ENCODE measurements at places on chromosomes 1 and 21.

DNA sequence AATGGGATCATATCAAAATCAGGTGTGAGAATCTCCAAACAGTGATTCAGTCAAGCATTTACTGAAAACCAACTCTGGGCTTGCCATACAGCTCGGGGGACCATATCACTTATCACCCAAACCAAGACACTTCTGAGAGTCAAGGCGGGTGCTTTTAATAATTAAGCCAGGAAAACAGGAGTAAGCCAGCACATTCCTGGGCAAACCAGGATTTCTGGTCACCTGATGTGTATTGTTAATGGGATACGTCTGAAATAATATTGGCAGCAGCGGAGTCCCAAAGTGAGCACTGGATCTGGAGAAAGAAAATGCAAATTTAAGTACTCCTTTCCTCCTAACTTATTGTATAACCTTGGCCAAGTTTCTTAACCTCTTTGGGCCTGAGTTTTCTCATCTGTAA lies 17.6 kb downstream of the OSCP1 start:
- DNase-seq: no peak
- no peaks in the 10 kb centered on the region for H3K4me1 ChIP-seq
- H3K4me3 ChIP-seq: no peak overlapping the region
- H3K27me3 ChIP-seq: no peaks in the 10 kb centered on the region
- H3K27ac ChIP-seq: no peak overlapping the region
- H3K36me3 ChIP-seq: no peaks in the 10 kb centered on the region

DNA sequence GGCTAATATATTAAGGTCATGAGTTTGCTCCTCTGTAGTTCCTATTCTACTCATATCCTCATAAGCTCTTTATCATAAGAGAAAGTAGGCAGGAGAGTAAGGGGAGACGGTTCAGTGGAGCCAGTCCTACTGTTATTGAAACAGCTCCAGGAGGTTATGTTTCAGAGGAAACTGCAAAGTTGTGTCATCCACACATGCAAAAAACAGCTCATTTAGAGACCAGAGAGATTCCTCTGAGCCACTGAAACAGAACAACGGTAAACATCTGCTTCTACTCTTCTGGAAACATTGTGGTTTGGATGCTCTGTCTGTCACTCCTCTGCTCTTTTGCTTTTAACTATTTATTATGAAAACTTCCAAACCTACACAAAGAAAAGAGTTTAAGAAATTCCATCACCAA lies 66.3 kb upstream of the PPP2R5A start:
- no peak overlapping the region for H3K4me3 ChIP-seq
- H3K4me1 ChIP-seq: no peaks in the 10 kb centered on the region
- no peaks in the 10 kb centered on the region for H3K27me3 ChIP-seq
- no peaks in the 10 kb centered on the region for H3K36me3 ChIP-seq
- H3K27ac ChIP-seq: no peak overlapping the region

DNA sequence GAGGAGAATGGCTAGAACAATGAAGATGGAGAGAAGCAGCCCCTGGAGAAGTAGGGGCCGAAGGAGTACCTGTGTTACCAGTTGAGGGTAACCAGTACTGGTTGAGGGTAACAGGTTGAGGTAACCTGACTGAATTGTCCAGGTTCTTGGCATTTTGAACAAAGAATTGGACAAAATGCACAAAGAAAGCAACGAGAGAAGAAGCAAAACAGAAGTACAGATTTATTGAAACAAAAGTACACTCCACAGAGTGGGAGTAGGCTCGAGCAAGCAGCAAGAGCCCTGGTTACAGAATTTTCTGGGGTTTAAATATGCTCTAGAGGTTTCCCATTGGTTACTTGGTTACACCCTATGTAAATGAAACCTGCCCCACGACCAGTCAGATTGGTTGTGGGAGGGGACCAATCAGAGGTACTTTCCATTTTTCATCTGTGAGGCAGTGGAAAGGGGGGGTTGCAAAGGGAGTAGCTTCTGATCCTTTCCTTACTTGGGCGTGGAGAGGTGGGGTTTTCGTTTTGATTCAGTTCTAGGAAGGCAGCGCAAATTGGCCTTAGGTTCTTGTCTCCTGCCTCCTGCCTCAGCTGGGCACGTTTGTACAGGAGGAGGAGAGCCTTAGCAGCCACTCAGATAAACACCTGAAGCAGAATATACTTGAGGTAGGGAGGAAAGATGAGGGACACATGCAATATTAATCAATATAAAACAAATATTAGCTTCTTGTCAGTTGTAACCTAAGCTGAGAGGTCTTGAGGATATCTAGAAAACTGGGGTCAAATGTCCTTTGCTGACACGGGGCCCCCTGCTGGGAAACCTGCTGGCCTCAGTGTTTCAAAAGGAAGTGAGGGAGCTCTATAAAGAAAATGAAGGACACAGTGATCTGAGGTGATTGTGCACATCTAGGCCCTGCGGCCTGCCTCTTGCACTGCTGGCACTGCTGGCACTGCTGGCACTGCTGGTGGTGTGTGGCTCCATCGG lies 14.3 kb upstream of the LSM10 start:
- H3K27ac ChIP-seq: no peak overlapping the region
- H3K4me1 ChIP-seq: no peaks in the 10 kb centered on the region
- H3K27me3 ChIP-seq: no peaks in the 10 kb centered on the region
- H3K36me3 ChIP-seq: no peaks in the 10 kb centered on the region
- no peak overlapping the region for H3K4me3 ChIP-seq

DNA sequence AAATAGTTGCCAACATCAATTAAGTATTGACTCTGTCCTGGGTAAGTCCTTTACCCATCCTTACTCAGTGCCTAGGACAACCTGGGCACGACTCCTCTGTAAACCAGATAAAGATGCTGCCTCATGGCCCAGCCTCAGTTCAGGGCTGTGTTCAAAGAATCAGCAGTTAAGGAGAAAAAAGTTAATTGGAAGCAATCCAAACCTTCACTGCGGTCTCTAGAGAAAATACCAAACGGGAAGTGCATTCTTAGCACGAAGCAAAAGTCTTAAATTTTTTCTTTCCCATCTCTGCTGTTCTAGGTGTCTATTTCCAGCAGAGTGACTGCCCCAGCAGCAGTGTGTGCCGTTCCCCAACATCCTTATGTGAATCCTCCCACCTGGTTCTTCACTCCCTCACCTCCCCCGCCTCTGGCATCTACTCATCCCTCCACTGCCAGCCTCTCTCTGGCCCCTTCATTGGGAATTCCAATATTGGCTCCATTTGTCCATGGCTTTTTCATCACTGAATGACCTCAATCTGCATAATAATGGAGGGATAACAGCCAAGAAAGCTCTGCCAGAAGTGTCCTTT lies 23.2 kb downstream of the KANK4 start:
- H3K36me3 ChIP-seq: no peaks in the 10 kb centered on the region
- H3K27ac ChIP-seq: no peak overlapping the region
- H3K4me3 ChIP-seq: no peak overlapping the region
- H3K4me1 ChIP-seq: no peaks in the 10 kb centered on the region
- no peak for DNase-seq

GRCh38 chr1:226372885-226373284 lies 35.0 kb downstream of the PARP1 start:
- H3K4me1 ChIP-seq: no peaks in the 10 kb centered on the region
- no peaks in the 10 kb centered on the region for H3K36me3 ChIP-seq
- H3K27me3 ChIP-seq: no peaks in the 10 kb centered on the region
- no peak overlapping the region for H3K27ac ChIP-seq
- no peak overlapping the region for H3K4me3 ChIP-seq

GRCh38 chr1:202155478-202156021 lies 4.9 kb downstream of the PTPN7 start:
- no peaks in the 10 kb centered on the region for H3K36me3 ChIP-seq
- no peaks in the 10 kb centered on the region for H3K27me3 ChIP-seq
- peaks cover 10% of the 10 kb centered on the region for H3K4me1 ChIP-seq
- no peak for DNase-seq
- H3K4me3 ChIP-seq: no peak overlapping the region

GRCh38 chr1:119869995-119870394 lies 26.3 kb downstream of the ADAM30 start:
- H3K4me3 ChIP-seq: no peak overlapping the region
- H3K27me3 ChIP-seq: no peaks in the 10 kb centered on the region
- no peak overlapping the region for H3K27ac ChIP-seq
- no peaks in the 10 kb centered on the region for H3K36me3 ChIP-seq
- DNase-seq: no peak
- no peaks in the 10 kb centered on the region for H3K4me1 ChIP-seq

DNA sequence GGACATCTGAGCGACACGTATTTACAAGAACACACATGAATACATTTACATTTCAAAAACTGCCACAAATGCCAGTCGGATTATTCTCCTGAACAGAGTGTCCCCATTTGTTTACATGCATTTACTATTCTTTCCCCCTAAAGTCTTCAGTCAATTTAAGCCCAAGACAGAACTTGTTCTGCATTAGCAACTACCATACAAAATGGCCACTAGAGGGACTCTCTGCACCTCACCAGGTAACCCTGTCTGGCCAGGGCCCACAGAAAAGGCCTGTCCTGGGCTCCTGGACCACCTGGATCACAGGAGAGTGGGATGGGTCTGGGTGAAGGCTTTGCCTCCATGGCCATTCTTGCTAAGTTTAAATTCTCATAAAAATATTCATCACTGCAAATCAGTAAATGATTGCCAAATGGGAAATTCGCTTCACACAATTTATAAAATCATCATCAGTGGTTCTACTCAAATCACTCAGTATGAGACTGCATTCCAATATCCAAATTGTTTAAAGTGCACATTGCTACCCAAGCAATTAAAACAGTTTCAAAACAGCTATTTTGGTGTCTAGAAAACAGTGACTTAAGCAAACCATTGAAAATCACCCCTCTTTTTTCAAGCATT lies 12.5 kb upstream of the GUCA2A start:
- H3K27me3 ChIP-seq: no peaks in the 10 kb centered on the region
- no peak overlapping the region for H3K4me3 ChIP-seq
- no peak for DNase-seq
- H3K27ac ChIP-seq: no peak overlapping the region
- no peaks in the 10 kb centered on the region for H3K36me3 ChIP-seq

GRCh38 chr1:234719454-234720251 lies 109.7 kb upstream of the IRF2BP2 start:
- H3K4me1 ChIP-seq: peaks cover 7% of the 10 kb centered on the region
- no peak for DNase-seq
- no peaks in the 10 kb centered on the region for H3K27me3 ChIP-seq
- no peak overlapping the region for H3K27ac ChIP-seq
- H3K36me3 ChIP-seq: no peaks in the 10 kb centered on the region

- no peak for DNase-seq
- no peaks in the 10 kb centered on the region for H3K36me3 ChIP-seq
- no peak overlapping the region for H3K27ac ChIP-seq
- H3K4me3 ChIP-seq: no peak overlapping the region
Measured at GRCh38 chr1:160466961-160467360, 56.1 kb downstream of the SLAMF6 start.

- no peak overlapping the region for H3K4me3 ChIP-seq
- no peak for DNase-seq
- peak overlapping the region; percentile 71 for H3K27ac ChIP-seq
- H3K4me1 ChIP-seq: no peaks in the 10 kb centered on the region
Measured at GRCh38 chr1:169696273-169697100, 14.9 kb downstream of the SELL start.

GRCh38 chr1:3372317-3372716 lies 82.1 kb upstream of the ARHGEF16 start:
- H3K4me1 ChIP-seq: no peaks in the 10 kb centered on the region
- no peak for DNase-seq
- no peaks in the 10 kb centered on the region for H3K27me3 ChIP-seq
- no peak overlapping the region for H3K4me3 ChIP-seq
- no peaks in the 10 kb centered on the region for H3K36me3 ChIP-seq

DNA sequence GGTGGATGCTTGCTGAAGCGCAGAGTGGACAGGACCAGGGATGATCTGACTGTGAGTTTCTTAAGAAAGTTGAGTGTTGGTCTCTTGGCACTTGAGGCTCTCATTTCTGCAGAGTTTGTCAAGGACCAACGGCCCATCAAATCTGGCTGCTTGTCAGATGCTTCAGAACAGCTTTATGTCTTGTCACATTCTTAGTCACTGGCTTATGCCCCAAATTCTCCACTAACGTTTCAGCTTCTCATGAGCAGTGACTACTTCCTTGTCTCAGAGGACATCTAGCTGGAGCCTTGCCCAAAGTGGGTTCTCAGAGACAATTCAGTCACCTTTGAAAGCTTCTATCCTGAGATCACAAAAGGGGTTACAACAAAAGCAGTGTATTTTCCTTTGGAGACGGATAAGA lies 92.3 kb downstream of the ST6GALNAC5 start:
- no peaks in the 10 kb centered on the region for H3K36me3 ChIP-seq
- DNase-seq: no peak
- H3K4me3 ChIP-seq: no peak overlapping the region
- no peaks in the 10 kb centered on the region for H3K27me3 ChIP-seq

Measured in Peyer's patch (tissue), 4 donors.